Ascending aorta (tissue), 2 donors: ENCODE measurements at places on chromosomes 2 and 18. TPM values are rescaled to one million over a fixed set of nuclear protein-coding genes. Genes with fewer than 3 reads are reported as not detected.

The TRABD2A gene
- total RNA-seq, result 1.1 TPM

- no peak for DNase-seq
Observed at GRCh38 chr2:129934044-129934822, 45.2 kb upstream of the RAB6C start.

DNA sequence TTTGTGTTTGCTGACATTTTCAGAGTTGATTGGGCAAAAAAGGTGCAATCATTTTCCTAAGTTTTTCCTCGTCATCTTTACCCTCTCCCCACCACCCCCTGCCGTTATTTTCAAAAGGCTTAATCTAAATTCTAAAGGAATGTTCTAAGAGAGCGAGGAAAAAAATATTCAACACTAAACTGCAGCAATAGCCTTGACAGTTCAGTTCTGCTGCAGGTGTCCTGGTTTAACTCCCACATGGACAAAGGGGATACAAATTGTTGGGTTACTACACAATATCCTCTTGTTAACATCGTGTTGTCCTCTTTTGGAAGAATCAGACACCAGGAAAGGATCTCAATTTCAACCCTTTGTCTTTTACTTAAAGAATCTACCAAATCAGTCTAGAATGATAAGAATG is 696.5 kb downstream of the NRXN1 start:
- DNase-seq, result no peak

The MAP2 gene
- 57.6 TPM for total RNA-seq

DNA sequence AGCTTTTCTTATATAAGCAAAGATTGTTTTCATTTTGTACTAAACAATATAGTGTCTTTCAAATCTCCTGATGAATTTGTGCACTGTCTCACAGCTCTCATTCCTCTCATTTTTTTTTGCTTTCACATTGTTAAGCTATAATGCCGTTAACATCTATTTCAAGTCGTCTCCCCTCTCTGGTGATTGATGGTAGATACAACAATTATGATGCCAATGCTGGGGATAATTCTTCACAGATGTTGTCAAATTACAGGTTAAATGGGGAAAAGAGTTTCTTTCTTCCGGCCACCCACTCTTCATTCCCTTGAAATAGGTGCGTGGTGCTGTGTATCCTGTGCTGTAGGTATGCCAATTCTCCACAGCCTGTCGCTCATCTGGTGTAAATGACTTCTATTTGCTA is 1053.7 kb upstream of the ZEB2 start:
- no peak for DNase-seq

The TCF7L1 gene
- 10.3 TPM for total RNA-seq
